CD4-positive, alpha-beta memory T cell (primary cell): ENCODE measurements at places on chromosomes 16 and 17. TPM values are rescaled to one million over a fixed set of nuclear protein-coding genes. Genes with fewer than 3 reads are reported as not detected.

GRCh38 chr17:21297026-21297520, 12.6 kb downstream of the MAP2K3 start:
- DNase-seq = no peak

ASPHD1 gene
- total RNA-seq = not detected

DYNLL2 gene
- total RNA-seq = 45.6 TPM

DNA sequence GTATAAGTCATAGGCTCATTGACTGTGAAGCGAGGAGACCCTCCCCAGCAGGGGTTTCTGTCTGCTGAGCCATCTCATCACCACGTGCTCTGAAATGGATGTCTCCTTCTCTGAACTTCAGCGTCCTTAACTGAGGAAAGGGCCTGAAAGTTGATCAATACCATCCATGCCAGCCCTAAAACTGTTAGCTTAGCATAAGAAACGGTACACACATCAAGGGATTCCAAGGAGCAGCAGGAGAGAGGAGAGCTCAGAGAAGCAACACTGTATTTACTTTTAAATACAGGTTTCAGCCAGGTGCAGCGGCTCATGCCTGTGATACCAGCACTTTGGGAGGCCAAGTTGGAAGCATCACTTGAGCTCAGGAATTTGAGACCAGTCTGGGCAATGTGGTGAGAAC, 248.9 kb upstream of the TNRC6C start:
- DNase-seq = no peak

DNA sequence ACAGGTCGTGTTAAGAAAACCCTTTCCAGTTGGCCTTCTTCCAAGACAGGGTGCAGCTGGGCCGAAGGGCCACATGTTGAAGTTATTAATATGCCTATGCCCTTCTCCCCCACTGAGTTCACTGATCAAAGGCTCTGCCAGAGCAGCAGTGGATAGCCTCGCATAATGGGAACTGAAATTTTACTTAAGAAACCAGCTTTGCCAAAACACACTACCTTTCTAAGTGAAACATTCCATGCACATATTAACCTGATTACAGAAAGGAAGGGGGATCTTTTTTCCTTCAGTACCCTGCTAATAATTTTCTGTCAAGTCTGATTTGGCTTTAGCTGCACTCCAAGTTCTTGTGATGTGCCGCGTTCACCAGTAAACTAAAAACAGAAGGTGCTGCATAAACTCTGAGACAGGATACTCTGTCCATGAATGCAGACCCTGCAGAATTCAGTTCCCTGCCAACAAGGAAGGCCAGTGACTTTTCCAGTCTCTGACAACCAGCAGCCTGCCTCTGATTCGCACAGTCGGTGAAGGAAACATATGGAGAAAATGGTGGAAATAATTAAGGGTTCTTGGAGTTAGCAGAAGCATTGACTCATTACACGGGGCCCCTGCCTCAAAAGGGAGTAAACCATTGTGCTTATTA, 283.8 kb downstream of the ZFHX3 start:
- DNase-seq = no peak
